ENCODE measurements at places on chromosomes 7 and 10.
A peak's percentile ranks its signal among the peaks of the same experiment; 100 is the strongest.

GRCh38 chr10:103498936-103499638 is 5.6 kb downstream of the NEURL1 start:
- no peak for DNase-seq

DNA sequence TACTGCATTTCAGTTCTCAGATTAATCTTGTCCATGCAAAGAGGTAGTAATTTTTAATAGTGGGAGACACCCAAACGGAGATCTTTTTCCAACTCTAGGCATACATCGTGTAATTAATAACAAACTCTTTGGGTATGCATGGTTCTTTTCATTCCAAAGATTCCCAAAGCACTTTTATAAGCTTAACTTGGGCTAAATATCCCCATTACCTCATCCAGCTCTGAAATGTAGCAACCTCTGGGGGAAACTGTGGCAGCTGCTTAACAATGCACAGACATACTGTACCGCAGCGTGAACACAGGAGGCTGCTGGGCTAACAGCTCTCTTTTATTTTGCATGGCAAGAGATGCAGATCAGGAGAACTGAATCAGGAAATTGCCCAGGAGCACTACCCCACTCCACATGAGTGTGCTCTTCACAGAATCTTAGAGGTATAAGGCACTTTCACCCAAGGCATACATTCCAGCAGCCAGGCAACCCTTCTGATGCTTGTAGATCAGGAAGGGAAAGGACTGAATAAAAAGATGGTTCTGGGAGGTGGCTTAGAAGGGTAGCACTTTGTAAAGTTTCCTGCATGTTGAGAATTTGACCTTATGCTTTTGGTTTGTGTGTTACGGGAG is 114.4 kb upstream of the GLI3 start:
- no peak for DNase-seq

DNA sequence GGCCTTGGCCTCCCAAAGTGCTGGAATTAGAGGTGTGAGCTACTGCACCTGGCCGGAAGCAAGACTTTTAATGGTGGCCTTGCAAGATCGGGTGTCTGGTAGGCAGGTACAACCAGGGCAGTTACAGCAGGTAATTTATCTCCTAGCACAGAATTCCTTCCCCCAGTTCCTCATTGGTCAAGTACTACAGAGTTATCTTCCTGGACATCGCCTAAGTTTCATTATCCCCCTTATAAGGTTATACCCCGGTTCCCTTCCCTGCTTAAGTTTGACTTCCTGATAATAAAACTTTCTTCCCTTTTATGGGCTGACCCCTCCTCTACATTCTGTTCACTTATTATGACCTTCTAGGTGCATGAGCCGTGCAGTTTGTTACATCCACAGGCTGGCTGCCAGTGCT is 19.0 kb upstream of the CYP3A43 start:
- DNase-seq: no peak

- no peak for DNase-seq
Observed at GRCh38 chr7:46490406-46490805, 569.3 kb upstream of the IGFBP3 start.

DNA sequence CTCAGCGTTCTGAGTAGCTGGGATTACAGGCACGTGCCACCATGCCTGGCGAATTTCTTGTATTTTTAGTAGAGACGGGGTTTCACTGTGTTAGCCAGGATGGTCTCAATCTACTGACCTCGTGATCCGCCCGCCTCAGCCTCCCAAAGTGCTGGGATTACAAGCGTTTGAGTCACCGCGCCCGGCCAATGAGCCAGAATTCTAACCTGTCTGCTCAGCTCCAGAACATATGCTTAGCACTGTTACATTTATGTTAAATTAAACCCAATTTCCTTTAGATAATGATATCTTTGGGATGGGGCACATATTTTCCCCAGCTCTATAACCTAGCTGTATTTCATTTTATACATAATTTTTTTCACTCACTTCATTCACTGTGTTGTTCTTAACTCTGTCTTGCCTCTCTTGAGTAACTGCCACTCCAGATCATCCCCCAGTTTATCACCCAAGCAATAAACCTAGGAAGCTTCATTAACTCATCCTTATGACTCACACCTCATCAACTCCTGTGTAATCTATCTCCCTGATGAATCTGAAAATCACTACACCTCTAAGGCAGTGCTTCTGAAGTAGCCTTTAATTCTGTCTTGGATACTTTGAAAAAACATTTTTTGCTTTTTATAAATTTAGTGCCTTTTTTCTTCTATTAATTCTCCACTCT is 559.7 kb upstream of the ZWINT start:
- DNase-seq: peak; percentile 23

DNA sequence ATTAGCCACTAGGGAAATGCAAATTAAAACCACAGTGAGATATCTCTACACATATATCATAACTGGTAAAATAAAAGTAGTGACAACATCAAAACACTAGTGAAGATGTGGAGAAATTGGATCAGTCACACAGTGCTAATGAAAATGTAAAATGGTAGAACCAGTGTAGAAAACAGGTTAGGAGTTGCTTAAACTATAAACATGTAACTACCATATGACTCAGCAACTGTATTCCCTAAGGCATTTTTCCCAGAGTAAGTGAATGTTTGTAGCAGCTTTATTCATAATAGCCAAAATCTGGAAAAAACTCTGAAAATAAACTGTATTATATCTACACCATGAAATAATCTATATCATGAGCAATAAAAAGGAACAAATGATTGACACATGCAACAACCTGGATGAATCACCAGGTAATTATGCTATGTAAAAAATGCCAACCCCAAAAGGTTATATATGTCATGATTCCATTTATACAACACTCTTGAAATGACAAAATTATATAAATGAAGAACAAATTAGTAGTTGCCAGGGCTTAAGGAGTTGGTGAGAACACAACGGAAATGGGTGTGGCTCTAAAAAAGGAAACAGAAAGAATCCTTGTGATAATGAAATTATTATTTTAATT is 22.8 kb downstream of the SLC25A40 start:
- peak; percentile 21 for DNase-seq

All from A172 (cell line).